ENCODE measurements at places on chromosomes 7 and 10. TPM values are rescaled to one million over a fixed set of nuclear protein-coding genes. Genes with fewer than 3 reads are reported as not detected.

The FBXW4 gene
- total RNA-seq, result 121 TPM

The TEX36 gene
- total RNA-seq, result not detected

The NPTX2 gene
- total RNA-seq, result 3.3 TPM

The MMRN2 gene
- total RNA-seq, result 65.5 TPM

The ATAD1 gene
- total RNA-seq, result 96.8 TPM

The CHAT gene
- total RNA-seq, result not detected

The DYDC2 gene
- not detected for total RNA-seq

The DRGX gene
- total RNA-seq, result not detected

The ANKRD22 gene
- total RNA-seq, result not detected

The PLPP4 gene
- not detected for total RNA-seq

The NME8 gene
- total RNA-seq, result not detected

The GIMAP1 gene
- 3.3 TPM for total RNA-seq

The CUBN gene
- total RNA-seq, result 1.3 TPM

The COL1A2 gene
- total RNA-seq, result 168 TPM

GRCh38 chr10:74137992-74138391, 12.6 kb downstream of the AP3M1 start:
- no peak for DNase-seq

GRCh38 chr7:87635921-87636320, 7.7 kb downstream of the RUNDC3B start:
- no peak for DNase-seq

- peak; percentile 68 for DNase-seq
Measured at GRCh38 chr7:149642589-149642988, 130.8 kb downstream of the ZNF467 start.

GRCh38 chr7:67550801-67551436, 554.3 kb downstream of the TYW1 start:
- DNase-seq, result peak; percentile 75

DNA sequence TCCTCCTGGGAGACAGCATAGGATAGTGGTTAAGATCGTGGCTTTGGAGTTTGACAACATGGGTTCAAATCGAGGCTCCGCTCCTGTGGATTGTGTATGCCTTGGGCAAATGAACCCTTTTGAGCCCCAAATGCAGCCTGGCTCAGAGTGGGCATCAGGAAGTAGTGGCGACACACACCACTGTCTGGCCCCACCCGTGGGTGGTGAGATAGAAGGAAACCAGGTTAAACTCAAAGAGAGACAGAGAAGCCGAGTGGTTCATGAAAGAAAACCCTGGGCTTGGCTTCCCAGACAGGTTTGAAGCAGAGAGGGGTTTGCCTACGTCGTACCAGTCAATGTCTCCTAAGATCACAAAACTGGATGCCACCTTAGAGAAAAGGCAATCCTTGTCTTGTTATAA, 57.7 kb downstream of the PRTFDC1 start:
- no peak for DNase-seq

DNA sequence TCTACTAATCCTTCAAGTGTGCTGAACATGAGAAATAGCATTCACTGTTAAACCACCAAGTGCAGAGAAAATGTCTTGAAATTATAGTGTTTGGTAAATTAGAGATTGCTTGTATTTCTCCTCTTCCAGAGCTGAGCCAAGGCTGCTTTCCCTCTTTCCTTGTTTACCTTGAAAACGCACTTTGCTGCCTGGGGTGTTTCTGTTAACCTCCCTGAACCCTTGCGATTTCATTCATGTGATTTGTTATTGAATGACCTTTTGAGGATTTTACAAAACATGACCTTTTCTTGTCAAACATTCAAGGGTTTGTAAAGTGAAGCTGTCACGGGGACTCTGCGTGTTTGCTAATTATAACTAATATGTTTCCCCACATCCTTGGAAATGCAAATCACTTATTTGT, 169.4 kb downstream of the LRMDA start:
- DNase-seq, result no peak

- no peak for DNase-seq
Measured at GRCh38 chr10:129627442-129627841, 160.4 kb downstream of the MGMT start.

DNA sequence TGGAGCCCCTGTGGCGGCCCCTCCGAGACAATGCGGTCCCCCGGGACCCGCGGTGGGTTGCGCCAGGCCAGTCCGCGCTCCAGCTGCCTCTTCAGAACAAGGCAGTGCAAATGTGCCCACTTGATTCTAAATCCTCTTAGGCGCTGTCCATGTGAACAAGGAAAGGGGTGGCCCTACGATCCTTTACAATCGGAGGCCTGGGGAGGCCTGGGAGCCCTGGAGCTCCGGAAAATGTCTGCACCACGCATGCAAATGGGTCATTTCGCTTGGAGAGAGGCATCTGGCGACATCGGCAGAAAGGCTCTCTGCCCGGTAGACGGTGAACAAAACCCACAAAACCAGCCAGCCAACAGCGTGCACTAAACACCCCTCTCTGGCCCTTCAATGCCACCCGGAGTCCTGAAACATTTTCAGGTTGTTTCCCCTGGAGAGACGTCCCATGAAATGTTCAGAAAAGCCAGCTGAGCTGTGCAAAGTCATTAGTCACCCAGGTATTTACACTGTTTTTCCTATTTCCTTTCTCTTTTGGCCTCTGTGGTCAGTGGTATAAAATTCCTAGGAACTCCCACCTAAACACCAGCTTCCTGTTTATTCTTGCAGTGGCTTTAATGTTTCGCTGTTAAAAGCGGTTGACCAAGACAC, 102.8 kb upstream of the ZNF438 start:
- DNase-seq, result no peak

GRCh38 chr7:43295429-43295828, 183.0 kb downstream of the HECW1 start:
- no peak for DNase-seq

- DNase-seq, result no peak
Measured at GRCh38 chr7:78675511-78675910, 778.0 kb downstream of the MAGI2 start.

DNA sequence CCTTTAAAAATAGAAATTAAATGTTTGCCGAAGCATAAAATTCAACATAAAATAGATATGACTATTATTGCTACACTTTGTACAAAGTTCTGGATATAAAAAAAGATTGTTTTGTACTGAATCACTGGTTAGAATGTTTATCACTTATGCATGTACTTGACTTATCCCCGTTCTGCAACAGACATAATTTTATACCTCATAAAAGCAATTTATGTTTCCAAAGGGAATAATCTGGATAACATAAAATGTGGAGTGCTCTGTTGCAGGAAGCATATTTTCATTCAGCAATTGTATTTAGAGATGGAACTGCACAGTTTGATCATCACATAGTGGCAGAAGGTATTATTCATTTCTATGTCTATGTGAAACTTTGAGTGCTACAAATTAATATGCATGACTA, 21.5 kb downstream of the SKAP2 start:
- DNase-seq, result no peak

DNA sequence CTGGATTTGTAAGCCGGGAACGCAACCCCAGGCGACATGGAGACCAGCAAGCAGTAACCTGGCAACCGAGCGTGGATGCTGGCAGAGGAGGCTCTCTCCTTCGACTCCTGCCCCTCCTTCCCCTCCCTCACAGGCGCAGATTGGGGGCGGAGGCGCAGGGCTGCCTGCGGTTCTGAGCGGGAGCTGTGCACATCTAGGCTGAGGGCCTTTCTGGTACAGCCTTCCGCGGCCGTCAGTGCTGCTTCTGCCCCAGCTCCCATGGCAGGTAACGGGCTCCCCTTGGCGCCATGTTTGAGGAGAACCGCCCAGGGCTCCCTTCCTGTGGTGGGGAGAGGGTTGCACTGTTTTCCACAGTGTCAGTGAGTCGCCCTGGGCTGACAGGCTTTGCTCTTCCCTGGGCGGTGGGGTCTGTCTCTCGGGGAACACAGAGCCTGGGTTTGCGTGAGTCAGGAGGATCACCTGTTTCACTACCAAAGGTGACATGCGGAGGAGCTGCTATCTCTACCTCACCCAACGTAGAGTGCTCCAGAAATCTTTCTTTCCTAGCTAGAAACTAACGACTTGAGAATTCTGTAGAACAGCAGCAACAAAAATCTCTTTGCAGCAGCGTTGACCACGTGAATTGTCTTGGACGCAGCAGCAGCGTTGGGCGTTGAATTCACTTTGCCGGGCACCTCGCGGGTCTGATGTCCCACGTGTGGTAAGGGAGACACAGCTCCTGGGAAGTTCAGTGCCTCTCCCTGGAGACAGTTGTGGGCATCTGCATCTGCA, 154.8 kb upstream of the COBL start:
- DNase-seq, result no peak

DNA sequence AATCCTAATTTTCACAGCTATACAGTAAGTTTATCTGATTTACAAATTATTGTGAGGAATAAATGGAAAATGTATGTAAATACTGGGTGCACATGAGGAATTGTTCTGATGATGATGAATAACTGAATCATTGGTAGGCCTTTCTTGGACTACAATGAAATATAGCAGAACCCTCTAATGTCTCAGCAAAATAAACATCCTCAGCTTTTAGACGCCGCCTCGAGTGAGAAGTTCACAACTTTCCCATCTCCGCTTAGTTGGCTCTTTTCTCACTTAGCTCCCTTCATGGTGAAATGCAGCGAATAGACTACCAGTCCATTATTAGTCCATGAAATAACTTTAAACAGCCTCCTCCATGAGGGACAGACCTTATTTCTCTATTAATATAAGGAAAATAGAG, 182.3 kb downstream of the BICC1 start:
- DNase-seq, result no peak

GRCh38 chr10:105062951-105063350, 421.9 kb downstream of the SORCS3 start:
- DNase-seq, result no peak

DNA sequence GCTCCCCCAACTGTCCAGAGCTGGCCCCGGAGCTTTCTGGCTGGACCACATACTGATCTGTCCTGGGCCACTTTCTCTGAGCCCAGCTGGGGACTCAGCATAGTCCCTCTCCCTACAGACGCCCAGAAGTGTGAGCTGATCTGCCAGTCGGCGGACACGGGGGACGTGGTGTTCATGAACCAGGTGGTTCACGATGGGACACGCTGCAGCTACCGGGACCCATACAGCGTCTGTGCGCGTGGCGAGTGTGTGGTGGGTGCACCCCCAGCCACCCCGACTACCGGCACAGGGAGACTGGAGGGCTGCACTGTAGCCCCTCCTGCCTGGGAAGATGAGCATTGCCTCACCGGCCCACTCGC, 41.8 kb downstream of the TBATA start:
- no peak for DNase-seq

GRCh38 chr7:125661006-125661405, 731.4 kb upstream of the POT1 start:
- DNase-seq, result no peak

DNA sequence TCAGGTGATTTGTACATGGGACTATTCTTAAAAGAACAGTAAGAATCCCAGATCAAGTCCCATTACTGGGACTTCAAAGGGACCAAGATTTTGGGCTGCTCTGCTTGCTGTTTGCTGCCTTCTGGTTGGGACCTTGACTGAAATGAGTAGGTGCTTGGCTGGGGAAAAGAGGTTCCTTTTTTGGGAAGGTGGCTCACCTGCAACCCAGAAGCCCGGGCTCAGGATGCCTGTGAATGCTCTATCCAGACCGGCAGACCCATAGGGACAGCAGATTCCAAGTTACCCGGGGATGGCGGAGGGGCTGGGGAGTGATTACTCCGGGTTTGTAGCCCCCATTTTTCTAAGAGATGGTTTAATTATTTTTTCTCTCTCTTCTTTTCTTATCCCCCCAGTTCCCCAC, 104.0 kb downstream of the CPXM2 start:
- no peak for DNase-seq

DNA sequence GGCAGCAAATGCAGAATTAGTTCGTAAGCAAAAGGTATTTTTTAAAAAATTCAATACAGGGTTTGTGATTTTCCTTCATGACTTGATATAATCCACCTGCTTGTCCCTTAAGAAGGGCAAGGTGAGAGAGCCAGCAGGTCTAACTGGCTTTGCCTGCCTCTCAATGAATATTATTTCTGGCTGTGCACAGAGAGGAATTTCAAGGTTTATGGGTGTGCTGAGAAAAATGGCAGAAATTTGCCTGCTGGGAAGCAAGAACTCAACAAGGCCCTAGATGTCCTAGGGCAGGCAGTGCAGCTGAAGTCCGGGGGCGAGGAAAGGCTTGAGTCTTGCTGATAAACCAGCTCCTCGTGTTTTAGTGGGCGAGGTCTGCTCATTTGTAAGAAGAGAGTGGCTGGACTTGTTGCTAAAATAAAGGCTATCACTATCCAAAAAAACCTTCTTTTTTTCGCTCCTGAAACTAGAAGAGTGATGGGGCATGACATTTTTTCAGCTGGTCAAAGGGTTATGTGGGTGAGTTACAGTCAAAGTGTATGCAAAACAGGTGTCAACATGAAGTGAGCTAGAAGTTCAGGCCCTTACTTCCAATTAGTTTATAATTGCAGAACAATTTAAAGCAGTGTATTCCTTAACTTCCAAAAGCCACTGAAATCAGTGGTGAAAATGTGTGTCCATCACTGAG, 385.8 kb upstream of the KLF6 start:
- DNase-seq, result no peak

DNA sequence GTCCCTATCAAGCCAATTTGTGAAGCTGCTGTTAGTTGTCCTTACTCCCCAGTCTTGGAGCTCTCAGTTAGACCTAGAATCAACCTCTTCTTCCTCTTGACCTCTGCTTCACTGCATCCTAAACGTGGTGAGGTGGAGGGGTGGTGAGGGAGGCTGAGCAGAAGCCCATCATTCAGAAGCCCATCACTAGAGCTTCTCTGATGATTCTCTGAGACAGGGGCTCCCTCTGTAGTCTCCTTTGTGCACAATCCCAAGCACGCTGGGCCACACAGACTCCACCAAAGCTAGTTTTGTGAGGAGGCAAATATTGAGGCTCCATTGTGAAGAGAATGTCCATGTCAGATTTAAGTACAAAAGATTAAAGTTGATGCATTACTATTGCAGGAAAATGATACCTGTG, 163.8 kb upstream of the PRSS1 start:
- DNase-seq, result no peak

DNA sequence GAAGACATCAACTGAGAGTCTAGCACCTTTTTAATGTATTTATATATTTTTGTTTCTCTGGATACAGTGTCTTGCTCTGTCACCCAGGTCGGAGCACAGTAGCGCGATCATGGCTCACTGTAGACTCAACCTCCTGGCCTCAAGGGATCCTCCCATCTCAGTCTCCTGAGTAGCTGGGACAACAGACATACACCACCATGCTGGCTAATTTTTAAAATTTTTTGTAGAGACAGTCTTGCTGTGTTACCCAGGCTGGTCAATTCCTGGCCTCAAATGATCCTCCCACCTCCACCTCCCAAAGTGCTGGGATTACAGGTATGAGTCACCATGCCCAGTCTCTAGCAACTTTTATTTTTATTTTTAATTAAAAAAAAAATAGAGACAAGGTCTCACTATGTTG, 51.4 kb upstream of the ANLN start:
- no peak for DNase-seq

- DNase-seq, result no peak
Measured at GRCh38 chr7:80705130-80705781, 66.8 kb downstream of the CD36 start.
